ENCODE measurements at places on chromosomes 7 and 10. TPM values are rescaled to one million over a fixed set of nuclear protein-coding genes. Genes with fewer than 3 reads are reported as not detected.

- no peaks in the 10 kb centered on the region for H3K4me1 ChIP-seq
- peaks cover 4% of the 10 kb centered on the region for H3K27me3 ChIP-seq
- H3K4me3 ChIP-seq = no peak overlapping the region
Measured at GRCh38 chr7:138837627-138838026, 39.6 kb upstream of the ATP6V0A4 start.

DNA sequence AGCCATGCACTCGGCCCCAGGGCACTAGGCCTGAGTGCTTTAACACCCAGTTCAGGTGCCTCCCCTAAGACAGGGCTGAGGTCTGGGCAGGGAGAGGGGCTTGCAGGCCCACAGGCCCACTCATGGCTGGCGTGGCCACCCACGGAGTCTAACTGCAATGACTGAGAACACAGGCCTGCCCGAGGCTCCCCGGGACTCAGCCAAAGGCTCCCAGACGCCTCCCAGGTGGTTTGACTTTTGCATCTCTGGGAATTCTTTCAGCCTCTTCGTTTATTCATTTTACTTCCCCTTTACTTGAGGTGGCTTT lies 37.3 kb downstream of the PTPRN2 start:
- H3K27me3 ChIP-seq = no peaks in the 10 kb centered on the region
- no peak overlapping the region for H3K27ac ChIP-seq
- no peak for DNase-seq
- H3K4me3 ChIP-seq = no peak overlapping the region
- no peaks in the 10 kb centered on the region for H3K36me3 ChIP-seq

COL17A1 gene
- not detected for polyA plus RNA-seq

DNA sequence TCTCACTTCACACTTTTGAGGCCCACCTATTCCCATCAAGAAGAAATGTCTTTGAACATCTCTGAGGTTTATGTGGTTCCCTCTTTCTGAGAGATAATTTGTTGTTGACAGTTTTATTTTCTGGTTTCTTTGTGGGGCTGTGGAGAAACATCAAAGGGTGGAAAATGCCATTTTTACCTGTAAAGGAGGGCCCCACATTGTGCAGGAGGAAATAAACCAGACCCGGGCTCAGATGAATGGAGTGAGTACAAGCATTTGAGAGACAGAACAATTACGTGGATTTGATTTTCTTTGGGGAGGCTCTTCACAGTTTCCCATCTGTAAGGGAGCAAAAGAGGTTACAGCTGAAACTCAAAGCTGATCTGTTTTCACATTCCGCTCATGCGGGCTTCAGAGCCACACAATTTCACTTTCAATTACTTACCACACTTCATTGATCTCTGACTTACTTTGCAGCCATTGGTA lies 29.8 kb downstream of the ITPRIP start:
- H3K27ac ChIP-seq = no peak overlapping the region
- H3K27me3 ChIP-seq = no peaks in the 10 kb centered on the region
- no peak for DNase-seq
- peaks cover 71% of the 10 kb centered on the region for H3K4me1 ChIP-seq
- peaks cover 12% of the 10 kb centered on the region for H3K36me3 ChIP-seq
- peak overlapping the region; percentile 5 for H3K4me3 ChIP-seq

DNA sequence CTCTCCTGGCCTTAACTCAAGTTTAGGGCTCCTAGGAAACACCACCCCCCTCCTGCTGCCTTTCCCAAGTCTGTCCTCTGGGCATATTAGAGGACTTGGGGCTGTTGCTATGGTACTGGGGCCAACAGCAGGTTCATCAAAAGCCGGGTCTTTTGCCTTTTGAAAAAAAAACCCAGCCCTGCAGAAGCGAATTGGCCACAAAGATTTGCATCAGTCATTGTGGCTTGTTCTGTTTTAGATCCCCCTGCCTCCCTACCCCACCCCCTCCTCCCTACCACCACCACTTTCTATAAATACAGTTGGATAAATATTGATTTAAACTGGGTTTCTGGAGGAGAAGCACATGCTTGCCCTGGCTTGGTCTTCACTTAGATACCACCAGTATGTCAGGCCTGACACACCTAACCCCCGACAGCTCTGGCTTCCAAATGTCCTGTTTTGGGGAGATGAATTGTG lies 7.0 kb downstream of the MXI1 start:
- H3K27me3 ChIP-seq = no peaks in the 10 kb centered on the region
- H3K4me1 ChIP-seq = peaks cover 51% of the 10 kb centered on the region
- no peak overlapping the region for H3K4me3 ChIP-seq
- no peak for DNase-seq

APBB1IP gene
- polyA plus RNA-seq = 72.3 TPM

PNLIP gene
- not detected for polyA plus RNA-seq

GARIN1A gene
- polyA plus RNA-seq = 0.37 TPM

GRCh38 chr10:86376852-86377796 lies 10.5 kb upstream of the GRID1 start:
- H3K27ac ChIP-seq = no peak overlapping the region
- H3K4me3 ChIP-seq = no peak overlapping the region
- peaks cover 3% of the 10 kb centered on the region for H3K27me3 ChIP-seq
- H3K36me3 ChIP-seq = no peaks in the 10 kb centered on the region
- peak; percentile 69 for DNase-seq

DNA sequence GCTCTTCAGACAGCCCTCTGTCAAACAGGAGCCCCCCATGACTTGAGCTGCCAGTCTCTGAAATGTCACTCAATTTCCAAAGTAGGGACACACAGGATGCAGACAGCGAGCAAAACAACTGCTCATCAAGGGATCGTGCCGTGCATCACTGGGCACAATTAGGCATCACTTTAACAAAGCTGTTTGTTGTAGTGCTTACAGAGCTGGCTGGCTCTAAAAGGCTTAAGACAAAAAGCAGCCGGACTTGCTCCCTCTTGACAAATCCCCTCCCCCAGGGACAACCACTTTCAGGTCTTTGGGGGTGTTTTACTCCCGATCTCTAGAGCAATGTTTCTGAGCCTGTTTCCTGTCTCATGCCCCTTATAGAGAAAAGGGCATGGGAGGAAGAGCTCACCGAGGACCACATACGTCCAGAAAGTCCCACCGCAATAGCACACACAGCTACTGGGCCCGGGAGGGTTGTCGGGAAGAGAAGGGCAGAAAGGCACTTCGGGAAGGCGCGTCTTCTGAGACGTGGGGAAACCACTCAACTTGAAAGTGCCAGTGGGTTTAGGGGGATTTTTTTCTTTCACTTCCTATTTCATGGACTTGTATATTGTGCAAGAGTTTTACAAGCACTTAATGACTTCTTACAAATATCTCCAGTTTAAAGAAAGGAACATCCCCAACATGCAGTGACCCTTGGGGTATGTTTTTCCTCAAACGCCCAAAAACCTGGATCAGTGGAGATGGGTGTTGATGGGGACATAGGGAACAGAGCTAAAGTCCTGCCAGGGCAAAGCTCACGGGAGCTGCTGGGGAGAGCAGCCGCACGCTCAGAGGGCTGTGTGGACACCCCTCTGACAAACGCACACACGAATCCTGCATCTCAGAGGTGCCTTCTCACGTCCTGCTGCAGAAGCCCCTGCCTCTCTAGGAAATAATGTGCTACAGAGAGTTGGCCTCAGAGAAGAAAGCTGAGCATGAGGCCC lies 27.1 kb downstream of the LRRC20 start:
- H3K27me3 ChIP-seq = no peaks in the 10 kb centered on the region
- no peaks in the 10 kb centered on the region for H3K4me1 ChIP-seq
- no peaks in the 10 kb centered on the region for H3K36me3 ChIP-seq

TLX1 gene
- not detected for polyA plus RNA-seq

DNA sequence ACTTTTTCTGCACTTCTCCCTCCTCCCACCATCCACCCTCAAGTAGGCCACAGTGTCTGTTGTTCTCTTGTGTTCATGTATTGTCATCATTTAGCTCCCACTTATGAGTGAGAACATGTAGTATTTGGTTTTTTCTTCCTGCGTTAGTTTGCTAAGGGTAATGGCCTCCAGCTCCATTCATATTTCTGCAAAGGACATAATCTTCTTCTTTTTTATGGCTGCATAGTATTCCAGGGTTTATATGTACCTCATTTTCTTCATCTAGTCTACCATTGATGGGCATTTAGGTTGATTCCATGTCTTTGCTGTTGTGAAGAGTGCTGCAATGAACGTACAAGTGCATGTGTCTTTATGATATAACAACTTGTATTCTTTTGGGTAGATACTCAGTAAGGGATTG lies 230.4 kb downstream of the ARL4A start:
- H3K4me1 ChIP-seq = no peaks in the 10 kb centered on the region
- no peaks in the 10 kb centered on the region for H3K27me3 ChIP-seq
- no peak for DNase-seq
- no peaks in the 10 kb centered on the region for H3K36me3 ChIP-seq

MCM10 gene
- not detected for polyA plus RNA-seq

CUZD1 gene
- polyA plus RNA-seq = 1.6 TPM

DNA sequence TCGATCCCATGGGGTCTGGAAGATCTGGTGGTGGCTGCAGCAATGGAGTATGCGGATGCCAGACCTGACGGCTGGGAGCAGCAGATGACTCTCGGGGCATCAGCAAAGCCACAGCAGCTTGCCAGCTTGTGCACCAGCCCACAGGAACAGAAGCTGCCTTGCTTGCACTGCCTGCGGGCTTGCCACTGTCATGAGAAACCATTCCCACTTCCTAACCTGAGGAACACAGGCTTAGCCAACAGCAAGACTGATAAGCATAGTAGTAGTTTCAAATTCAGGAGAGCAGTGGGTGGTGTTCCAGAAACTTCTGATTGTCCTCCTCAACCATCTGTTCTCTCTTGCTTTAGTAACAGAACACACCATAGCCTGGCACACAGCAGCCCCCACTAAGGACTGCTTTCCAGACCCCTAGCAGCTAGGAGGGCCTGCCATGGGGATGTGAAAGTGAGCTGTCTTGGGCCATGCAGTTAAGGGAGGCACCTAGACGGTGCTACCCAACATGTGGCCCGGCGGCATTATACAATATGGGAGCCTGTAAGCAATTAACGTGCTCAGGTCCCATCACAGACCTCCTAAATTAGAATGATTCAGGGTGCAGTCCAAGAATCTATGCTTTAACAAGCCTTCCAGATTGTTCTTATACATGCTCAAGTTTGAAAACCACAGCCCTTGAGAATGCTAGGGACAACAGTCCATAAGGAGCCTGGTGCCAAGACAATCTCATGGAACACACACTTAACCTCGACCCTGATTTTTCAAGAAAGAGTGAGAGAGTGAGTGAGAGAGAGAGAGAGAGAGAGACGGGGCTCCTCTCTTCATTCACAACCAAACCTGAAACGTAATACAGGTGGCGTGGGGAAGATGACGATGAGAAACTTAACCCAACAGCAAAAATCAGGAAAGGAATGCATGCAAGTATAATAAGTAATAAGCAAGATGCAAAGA lies 7.1 kb downstream of the ANXA11 start:
- H3K4me3 ChIP-seq = no peak overlapping the region
- peak; percentile 23 for DNase-seq
- H3K4me1 ChIP-seq = peaks cover 87% of the 10 kb centered on the region
- no peaks in the 10 kb centered on the region for H3K27me3 ChIP-seq
- no peak overlapping the region for H3K27ac ChIP-seq

- DNase-seq = no peak
- H3K4me3 ChIP-seq = no peak overlapping the region
- no peaks in the 10 kb centered on the region for H3K27me3 ChIP-seq
- H3K4me1 ChIP-seq = no peaks in the 10 kb centered on the region
Measured at GRCh38 chr7:137715121-137715520, 131.7 kb downstream of the DGKI start.

- no peak overlapping the region for H3K27ac ChIP-seq
- H3K4me3 ChIP-seq = no peak overlapping the region
- no peaks in the 10 kb centered on the region for H3K36me3 ChIP-seq
- no peaks in the 10 kb centered on the region for H3K27me3 ChIP-seq
- no peak for DNase-seq
Measured at GRCh38 chr7:48301201-48301600, 129.9 kb downstream of the ABCA13 start.

TLL2 gene
- polyA plus RNA-seq = not detected

GRCh38 chr10:3192856-3193635 lies 20.5 kb upstream of the PITRM1 start:
- no peaks in the 10 kb centered on the region for H3K27me3 ChIP-seq
- no peak overlapping the region for H3K4me3 ChIP-seq
- DNase-seq = peak; percentile 33
- no peaks in the 10 kb centered on the region for H3K36me3 ChIP-seq
- H3K4me1 ChIP-seq = peaks cover 10% of the 10 kb centered on the region

DNA sequence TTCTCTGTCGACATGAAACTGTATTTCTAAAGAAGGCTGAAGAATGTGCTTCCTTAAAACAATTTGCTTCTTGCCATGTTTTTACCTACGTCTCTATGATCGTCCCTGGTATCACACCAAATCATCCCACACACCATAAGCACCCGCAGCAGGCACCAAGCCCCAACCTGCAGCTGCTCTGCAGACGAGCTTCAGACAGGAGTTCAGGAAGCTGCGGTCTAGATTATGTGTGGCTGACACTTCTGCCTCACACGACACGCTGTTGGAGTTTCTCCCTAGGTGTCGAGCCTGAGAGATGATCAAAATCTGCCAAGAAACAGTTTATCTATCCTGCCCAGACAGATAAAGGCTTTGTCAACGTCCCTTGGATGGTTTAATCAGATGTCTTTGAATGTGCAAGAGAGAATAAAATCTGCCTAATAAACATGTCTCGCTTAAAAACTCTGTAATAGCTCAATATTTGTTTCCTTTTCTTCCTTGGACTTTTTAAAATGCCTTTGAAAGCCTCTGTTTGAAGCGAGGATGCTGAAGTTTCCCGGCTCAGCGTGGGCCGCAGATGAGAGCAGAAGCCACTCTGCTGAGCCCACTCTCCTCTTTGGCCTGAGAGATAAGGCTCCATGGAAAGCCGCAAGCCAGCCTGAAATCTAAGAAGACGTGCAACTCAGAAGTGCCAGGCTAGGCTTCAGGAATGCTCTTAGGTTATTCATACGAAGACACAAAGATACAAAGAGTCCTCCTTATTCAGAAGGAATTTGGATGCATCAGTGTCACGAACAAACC lies 158.3 kb upstream of the PFKP start:
- H3K36me3 ChIP-seq = no peaks in the 10 kb centered on the region
- no peak for DNase-seq
- no peaks in the 10 kb centered on the region for H3K27me3 ChIP-seq
- H3K27ac ChIP-seq = no peak overlapping the region
- H3K4me3 ChIP-seq = no peak overlapping the region
- peaks cover 11% of the 10 kb centered on the region for H3K4me1 ChIP-seq

DNA sequence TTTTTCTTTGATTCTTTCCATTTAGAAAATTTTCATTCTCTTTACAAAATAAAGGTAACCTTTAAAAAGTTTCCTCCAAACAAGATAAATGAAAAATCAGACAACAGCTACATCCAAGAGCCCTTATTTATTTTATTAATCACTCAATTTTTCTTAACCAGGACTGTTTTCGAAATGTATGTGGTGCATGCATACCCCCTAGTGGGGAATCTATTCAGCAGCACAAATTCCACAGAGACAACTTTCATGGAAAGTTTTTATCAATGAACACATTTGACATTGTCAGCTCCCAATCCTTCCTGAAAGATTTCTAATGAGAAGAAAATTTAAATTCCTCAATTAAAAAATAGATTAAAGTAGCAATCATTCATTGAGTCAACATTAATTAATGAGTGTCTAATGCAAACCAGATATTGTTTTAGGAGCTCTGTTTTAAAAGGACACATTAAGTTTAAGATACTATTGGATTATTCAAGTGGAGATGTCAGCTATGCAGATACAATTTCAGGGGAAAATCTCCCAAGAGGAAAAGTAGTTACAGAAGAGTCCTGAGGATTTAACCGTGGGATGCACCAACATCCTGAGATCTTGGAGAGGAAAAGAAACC lies 5.2 kb upstream of the HTR7 start:
- no peak overlapping the region for H3K27ac ChIP-seq
- no peak for DNase-seq
- peaks cover 6% of the 10 kb centered on the region for H3K27me3 ChIP-seq
- no peak overlapping the region for H3K4me3 ChIP-seq
- H3K4me1 ChIP-seq = no peaks in the 10 kb centered on the region

NEBL gene
- polyA plus RNA-seq = not detected
